Mesenteric fat pad (tissue), 1 donor: ENCODE measurements at places on chromosomes 12 and 14. TPM values are rescaled to one million over a fixed set of nuclear protein-coding genes. Genes with fewer than 3 reads are reported as not detected.

OTUB2 gene
- 1.2 TPM for total RNA-seq

FSCB gene
- not detected for total RNA-seq

LRP1-AS gene
- total RNA-seq = not detected

KRT78 gene
- total RNA-seq = not detected

FAIM2 gene
- total RNA-seq = 0.35 TPM

DNA sequence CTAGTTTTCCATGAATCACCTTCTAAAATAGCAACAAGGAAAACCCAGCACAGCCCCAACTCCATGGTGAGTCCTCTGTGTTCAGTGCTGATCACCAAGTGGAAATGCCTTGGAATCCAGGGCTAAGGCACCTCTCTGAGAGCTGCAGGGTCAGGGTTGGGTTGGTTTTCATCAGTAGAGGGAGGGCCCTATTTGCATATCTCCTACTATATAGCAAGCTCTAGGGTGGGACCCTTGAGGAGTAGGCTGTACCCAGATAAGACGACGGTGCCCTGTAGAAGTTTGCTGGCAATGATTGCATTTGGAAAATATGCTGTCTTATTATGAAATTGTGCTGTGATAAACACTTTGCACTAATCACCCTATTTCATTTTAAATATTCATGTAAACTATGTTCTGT lies 1011.8 kb downstream of the TMEM121 start:
- DNase-seq = no peak

DNA sequence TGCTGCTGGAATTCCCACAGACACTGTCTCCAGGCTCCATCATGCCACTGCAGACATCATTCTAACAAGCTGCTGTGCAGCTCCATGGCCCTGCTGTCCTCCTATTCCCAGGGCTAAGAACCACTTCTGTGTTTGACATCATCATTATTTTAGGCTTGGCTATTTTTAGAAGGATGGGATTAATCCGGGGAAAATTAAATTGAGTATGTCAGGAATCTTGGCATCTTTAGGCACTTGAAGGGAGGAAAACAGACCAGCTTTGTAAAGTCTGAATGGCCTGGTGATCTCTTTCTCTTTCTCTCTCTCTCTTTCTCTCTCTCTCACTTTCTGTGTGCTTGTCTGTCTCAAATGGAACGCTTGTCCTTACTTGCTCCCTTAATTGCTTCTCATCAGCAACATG lies 568.3 kb upstream of the FLRT2 start:
- DNase-seq = no peak

DNA sequence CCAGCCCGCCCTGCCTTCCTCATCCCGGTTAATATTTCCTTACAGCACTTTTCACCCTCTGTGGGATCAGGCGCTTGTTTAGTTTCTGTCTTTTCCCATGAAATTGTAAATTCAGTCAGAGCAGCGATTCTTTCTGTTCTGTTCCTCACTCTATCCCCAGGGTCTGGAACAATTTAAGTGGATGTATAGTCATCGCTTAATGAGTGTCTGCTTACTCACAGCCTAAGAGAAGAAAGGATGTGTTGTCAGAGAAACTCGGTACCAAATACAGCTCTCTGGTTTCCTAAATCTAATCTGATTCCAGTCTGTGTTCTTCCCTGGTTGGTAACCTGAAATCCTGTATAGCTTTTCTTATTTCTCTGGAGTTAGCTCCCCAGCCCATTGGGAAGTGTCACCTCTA lies 44.9 kb downstream of the FOS start:
- DNase-seq = no peak

- DNase-seq = no peak
These were observed 99.8 kb upstream of the SEL1L start for GRCh38 chr14:81633496-81633895.

GRCh38 chr12:55057481-55057880 lies 37.7 kb downstream of the NEUROD4 start:
- DNase-seq = no peak

DNA sequence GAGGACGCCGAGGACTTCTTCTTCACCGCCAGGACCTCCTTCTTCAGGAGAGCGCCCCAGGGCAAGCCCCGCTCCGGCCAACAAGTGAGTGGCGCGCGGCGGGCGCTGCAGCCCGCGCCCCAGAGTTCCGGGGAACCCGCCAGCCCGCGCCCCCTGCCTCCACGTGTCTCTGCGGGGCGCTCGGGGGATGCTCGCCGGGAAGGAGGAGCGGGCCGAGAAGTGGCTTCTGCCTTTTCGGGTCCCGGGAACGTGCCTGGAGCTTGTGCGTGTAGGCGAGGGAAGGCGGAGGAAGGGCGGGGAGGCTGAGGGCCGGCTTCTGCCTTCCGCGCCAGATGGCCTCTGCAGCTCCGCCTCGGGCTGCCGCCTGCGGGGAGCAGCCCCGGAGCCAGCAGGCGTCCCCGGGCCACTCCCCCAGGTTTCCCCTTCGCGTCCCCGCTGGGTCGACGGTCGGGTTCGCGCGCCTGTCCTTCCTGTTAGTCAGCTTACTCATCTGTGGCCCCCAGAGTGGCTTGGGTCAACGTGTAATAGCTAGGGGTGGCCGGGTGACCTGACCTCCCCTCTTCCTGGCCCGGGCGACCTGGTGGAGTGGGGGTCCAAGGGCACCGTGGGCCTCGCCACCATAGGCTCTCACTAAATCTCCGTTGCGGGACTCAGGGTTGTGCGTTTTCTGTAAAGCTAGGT lies 505 bp downstream of the RASSF3 start:
- peak; percentile 91 for DNase-seq

GRCh38 chr14:50362764-50363713 lies 33.6 kb downstream of the CDKL1 start:
- no peak for DNase-seq

- no peak for DNase-seq
These were observed 18.8 kb downstream of the CEP170B start for GRCh38 chr14:104883681-104884361.

DNA sequence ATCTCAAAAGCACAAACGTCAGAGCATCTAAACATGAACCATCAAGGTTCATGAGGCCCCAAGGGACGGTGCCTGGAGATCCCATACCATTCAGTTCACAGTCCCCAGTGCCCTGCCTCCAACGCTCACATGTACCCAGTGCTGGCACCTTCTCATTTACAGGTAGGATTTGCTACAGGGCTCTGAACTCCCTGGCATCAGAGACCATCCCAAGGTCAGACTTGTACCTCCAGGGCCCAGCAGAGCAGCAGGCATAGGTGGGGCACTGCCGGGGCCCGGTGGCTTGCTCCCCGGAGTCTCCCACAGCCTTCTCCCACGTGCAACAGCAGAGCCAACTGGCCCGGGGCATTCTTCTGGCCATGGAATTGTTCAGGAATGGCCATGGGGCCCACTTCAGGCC lies 114.8 kb downstream of the BCL11B start:
- DNase-seq = peak; percentile 49

GRCh38 chr14:102893452-102893851 lies 29.0 kb upstream of the AMN start:
- peak; percentile 85 for DNase-seq
